MG63 (cell line): ENCODE measurements at places on chromosomes 16 and 17.
A peak's percentile ranks its signal among the peaks of the same experiment; 100 is the strongest.

DNA sequence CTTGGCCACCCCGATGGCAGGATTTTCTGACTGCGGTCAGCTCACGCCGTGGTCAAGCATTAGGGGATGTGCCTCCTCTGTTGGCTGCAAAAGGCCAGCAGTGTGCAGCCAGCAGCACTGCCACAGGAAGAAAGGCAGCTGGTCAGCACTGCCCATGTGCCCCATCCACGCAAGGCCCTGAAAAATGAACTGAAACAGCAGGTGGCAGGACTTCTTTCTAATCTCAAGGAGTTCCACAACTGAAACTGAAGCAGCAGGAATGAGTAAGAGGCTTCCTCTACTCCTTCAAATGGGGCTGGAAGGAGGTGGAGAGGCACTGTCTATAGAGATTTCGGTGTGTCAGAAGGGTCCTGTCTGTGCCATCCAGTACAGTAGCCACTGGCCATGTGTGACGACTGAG lies 3.2 kb downstream of the ZNF500 start:
- DNase-seq, result no peak

- DNase-seq, result no peak
Observed at GRCh38 chr17:44738214-44738906, 20.4 kb upstream of the ADAM11 start.

GRCh38 chr16:76639685-76640289 lies 362.6 kb downstream of the CNTNAP4 start:
- peak; percentile 32 for DNase-seq

DNA sequence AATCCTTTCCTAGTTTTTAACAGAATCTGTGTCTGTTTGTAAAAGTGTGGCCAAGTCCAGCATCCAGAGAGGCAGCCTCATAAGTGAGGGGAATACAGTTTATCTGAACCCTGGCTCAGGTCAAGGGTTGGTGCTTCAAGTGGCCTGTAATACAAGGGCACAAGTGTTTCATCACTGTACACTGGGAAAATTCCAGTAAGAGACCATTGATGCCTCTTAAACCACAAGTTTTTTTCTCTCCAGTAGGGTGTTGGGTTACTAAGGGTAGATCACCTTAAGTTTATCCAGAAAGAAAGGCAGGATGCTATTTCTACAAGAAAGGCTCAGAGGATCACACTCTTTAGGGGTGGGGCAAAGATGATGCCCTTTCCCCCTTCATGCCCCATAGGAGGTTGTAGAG lies 96.7 kb downstream of the CDYL2 start:
- DNase-seq, result no peak

- DNase-seq, result no peak
Observed at GRCh38 chr16:26709175-26709574, 357.6 kb upstream of the C16orf82 start.

DNA sequence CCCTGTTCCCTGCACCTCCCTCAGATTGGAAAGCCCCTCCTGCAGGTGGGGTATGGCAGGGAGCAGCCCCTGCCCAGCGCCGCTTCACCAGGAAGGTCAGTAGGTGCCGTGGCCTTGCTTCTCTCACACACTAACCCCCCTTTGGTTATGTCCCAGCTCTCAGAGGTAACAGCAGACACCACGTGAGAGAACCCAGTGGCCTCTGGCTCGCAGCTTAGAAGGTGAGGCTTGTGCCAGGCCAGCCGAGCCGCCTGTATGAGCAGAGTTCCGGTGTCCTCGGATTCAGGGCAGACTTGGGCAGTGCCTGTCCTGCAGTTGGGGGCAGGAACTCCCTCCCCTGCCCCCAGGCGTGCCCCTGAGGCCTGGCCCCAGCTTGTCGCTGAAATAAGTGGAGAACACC lies 47.1 kb downstream of the PRMT7 start:
- DNase-seq, result no peak

GRCh38 chr16:56691885-56692284 lies 9.6 kb downstream of the MT1X start:
- DNase-seq, result peak; percentile 75

GRCh38 chr17:64648234-64648633 lies 13.9 kb downstream of the SMURF2 start:
- no peak for DNase-seq

DNA sequence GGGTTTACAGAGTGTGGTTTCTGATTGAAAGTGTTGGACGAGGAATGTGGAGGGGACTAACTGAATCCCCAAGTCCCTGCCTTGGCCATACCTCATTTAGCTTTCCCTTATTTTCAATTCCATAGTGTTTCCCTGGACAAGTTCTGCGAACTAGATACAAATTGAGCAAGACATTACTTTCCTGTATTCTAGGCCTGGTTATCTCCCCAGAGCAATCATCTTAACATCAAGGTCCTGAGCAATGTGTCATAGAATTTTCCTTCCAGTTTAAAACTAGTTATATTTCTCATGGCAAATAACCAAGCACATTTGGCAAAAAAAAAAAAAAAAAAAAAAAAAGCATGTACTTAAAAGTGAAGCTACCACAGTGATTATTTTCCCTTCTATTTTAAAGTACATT lies 330.1 kb downstream of the CDH11 start:
- DNase-seq, result no peak

- no peak for DNase-seq
Observed at GRCh38 chr16:85651629-85652430, 36.9 kb downstream of the GINS2 start.

- DNase-seq, result no peak
Observed at GRCh38 chr16:85637808-85638647, 24.9 kb downstream of the GSE1 start.

DNA sequence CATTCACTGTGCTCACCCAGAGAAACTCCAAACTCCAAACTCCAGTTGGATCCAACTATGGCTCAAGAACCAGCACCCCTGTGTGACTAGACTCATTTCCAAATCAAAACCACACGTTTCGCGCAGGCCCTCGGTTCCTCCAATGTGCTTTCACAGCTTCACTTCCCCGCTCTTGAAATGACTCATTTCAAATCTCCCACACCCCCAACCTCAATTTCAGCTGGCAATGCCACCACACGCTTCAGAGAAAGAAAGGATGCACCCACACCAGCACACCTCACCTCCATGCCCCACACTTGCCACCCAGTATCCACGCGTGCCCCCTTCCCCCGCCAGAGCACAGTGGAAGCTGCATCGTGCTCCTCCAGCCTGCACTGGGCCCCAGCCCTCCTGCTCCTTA lies 9.0 kb downstream of the TMEM92 start:
- DNase-seq, result no peak

DNA sequence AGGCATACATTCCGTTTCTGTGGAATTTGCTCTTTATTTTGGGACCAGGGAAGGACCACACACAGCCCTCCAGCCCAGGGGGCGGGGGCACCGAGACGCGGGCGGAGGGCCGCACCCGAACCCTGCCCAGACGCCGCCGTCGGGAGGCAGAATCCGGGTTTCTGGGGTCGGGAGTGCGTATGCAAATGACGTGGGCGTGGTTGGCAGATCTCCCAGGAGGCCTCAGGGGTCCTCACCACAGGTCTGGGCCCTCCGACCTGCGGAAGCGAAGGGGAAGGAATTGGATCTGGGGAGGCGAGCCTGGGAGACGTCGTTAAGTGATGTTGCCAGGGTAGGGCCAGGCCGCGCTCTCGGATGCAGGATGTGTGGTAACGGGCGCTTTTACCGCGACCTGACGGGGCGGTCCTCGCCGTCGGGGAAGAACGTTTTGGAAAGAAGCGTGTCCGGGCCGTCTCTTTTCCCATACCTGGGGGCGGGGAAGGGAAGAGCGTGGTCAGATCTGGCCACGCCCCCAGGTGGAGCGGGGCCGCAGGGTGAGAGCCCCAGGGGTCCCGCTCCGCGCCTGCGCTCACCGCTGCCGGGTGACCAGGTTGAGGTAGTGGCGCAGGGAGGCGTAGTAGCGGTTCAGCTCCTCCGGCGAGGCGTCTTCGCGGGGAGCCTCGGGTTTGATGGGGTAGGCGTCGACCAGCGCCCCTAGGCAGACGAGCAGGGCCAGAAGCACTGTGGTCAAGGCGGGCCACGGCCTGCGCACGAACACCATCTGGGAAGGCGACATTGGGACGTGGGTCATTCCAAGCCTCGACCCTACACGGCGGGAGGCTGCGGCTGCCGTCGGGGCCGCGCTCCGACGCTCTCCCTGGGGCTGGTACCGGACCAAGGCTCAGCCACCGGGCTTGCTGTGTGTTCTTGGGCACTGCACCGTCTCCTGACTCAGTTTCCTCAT lies 745 bp downstream of the PYY start:
- DNase-seq, result no peak

DNA sequence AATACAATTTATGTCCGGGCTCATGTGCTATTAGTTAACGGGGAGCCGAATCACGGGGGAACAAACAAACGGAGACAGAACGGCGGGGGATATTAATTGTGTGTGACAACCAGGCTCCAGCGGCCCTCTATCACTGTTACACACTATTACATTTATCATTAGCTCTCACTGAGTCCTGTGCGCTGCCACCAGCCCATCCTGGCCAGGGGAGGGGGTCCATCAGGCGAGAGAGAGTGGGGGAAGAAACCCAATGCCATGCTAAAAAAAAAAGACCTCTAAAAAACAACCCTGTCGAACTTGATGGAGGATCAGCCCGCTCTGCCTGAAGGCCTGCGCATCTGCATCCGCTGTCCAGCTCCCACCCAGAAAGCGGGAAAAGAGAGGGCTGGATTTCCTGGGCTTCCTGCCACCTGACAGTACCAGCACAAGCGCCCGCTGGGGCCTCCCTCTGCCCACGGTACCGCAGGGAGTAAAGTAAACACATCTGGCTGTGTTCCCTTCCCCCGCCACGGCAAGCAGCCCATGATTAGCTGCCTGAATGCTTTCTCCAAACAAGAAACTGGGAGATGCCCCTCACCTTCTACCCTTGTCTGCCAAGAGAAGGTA lies 41.7 kb downstream of the PIPOX start:
- DNase-seq, result no peak

DNA sequence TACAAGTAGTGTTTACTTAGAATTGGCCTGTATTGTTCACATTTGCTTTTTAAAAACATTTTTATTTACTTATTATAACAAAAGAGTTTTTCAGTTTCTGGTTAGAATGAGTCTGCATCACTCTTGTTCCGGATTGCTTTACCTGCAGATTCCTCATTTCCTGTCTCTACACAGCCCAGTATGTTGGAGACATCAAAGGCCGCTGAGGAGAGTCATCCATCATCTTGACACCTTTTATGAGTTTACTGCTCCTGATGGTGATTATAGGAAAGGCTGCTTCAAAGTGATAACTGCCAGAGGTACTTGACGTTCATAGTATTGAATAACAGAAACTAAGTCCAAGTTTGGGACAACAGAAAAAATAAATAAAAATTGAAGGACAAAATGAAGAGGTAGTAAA lies 490.5 kb upstream of the CA10 start:
- DNase-seq, result no peak

- no peak for DNase-seq
Observed at GRCh38 chr17:47735536-47736011, 2.5 kb downstream of the TBX21 start.

DNA sequence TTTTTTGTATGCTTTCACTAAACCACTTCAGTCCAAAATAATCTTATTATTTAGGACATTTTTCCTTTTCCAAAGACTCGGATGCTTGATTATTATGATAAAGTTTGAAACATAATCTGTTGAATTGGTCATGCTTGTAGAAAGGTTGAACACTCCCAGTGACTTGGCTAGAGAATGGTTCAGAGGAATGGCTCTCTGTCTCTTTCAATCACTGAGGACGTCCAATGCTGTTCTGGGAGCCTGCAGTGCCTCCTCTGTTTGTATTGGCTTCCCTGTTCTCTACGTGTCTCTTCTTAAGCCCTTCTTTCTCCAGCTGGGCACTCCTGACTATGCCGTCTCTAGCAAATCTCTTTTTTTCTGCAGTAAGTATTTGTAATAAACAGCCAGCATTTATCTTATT lies 369.0 kb upstream of the DYNLRB2 start:
- no peak for DNase-seq

DNA sequence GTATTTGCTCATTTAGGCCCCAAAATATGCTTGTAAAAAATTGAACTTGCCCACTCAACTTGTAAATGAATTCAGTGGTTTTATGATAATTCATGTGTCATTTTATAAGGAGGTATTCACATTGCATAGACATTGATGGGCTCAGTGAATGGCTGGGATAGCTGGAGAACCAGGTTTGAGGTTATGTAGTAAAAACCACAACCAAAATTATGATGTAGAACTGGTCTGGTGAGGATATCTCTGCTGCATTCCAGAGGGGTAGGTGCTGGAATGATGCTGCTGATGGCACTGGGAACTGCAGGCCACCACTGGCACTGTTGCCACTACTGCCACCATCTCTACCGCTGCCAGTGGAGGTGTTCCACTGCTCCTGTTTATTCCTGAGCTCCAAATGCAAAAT lies 21.5 kb upstream of the RABEP1 start:
- no peak for DNase-seq

- DNase-seq, result no peak
Observed at GRCh38 chr17:61551255-61551742, 39.7 kb downstream of the NACA2 start.

DNA sequence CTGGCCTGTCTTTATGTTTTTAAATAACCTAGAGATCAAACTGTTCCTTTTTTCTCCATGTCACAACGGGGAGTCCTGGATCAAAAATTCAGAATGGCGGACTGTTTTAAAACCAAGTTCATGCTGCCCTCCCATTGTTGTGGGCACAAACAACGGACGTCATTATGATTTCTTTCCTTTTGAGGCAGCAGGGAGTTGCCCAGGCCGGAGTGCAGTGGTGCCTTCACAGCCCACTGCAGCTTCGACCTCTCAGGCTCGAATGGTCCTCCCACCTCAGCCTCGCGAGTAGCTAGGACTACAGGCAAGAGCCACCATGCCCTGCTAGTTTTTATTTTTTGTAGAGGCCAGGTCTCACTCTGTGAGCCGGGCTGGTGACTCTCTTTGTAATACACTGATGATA lies 26.5 kb downstream of the NDE1 start:
- no peak for DNase-seq

DNA sequence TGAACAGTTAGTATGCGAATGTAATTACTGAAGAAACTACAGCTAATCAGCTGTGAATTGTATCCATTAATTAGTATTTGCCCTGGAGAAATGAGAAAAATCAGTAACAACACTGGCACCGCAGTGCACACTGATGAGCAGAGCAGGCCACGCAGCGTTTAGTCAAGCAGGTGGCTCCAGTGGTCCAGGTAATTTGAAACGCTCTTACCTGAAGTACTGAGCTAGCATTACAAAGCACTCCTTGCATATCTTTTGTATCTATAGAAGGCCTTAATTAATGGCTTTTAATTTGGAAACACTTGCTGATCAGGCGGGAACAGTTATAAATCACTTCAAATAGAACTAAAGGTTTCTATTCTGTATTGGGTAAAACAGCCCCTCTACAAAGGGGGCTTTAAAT lies 76.4 kb downstream of the TOX3 start:
- no peak for DNase-seq

GRCh38 chr16:3587547-3588110 lies 10.4 kb upstream of the NLRC3 start:
- DNase-seq, result no peak
